ENCODE measurements at places on chromosomes 11 and 22.

DNA sequence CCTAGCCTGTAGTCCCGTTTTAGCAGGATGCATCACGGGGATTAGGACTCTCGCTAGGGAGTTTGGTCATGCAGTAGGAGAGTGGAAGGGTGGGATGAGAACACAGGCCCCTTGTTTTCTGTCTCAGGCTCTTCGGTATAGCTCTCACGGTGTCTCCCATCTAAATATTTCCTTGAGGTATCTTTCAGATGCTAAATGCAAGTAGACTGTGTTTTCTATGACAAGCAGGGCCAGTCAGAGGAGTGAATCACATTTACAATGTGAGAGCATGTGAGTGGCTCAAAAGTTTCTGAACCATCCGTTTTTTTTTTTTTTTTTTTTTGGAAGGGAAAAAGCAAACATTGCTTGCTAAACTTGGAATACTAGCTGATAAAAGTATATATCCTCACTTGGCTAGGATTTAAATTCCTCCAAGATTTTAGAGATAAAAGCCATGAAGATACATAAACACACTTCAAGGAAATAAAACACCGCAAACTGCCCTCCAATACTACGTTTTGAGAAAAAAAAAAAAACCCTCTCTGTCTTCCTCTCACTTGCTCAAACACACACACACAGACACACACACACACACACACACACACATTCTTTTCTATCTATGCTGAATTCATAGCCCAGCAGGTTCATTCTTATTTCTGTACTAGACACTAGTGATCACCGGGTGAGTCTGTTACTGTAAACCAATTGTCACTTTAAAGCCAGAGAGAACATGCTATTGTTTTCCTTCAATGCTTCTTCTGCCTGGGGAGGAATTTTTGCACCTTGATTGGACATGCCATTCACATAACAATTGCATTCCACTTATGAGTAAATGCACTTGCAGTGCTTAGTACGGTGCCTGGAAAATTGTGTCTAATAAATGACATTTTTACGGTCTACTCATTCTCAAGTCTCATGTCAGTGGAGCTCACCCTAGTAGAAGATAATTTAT is 224.6 kb upstream of the CCDC90B start:
- no peak for DNase-seq

GRCh38 chr11:86977441-86978050 is 22.4 kb upstream of the FZD4 start:
- no peak for DNase-seq

DNA sequence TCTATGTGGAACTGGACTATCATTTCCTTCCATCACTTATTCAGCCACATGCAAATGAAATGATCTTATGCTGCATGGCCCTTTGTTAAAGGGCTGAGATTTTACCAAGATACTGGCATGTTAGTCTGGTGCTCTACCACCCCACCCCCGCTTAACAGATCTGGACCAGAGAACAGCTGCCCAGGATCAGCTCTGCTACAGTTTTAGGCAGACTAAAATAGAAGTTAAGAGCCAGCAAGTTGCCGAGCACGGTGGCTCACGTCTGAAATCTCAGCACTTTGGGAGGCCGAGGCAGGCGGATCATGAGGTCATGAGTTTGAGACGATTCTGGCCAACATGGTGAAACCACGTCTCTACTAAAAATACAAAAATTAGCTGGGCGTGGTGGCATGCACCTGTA is 4.6 kb downstream of the DDB1 start:
- DNase-seq, result no peak

DNA sequence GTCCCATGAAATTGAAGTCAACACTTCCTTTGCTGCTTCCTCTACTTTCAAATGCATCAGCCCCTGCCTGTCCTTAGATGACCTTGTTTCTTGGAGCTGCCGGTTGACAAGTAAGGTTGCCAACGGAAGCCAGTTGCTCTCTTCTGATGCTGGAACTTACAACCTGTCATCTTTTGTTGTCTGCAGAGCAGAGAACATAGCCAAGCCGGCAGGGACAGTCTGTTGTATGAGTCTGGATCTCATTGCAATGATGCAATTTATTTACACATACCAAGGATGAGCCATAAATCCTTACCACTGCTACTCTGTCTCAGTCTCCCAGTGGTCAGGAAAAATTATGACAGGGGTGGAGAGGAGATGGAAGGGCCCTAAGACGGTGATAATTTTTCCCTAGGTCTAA is 151.4 kb downstream of the BLID start:
- DNase-seq, result no peak

- no peak for DNase-seq
Measured at GRCh38 chr11:132632641-132633124, 899.6 kb downstream of the OPCML start.

GRCh38 chr11:45906096-45906682 is 882 bp downstream of the FREY1 start:
- DNase-seq, result no peak

DNA sequence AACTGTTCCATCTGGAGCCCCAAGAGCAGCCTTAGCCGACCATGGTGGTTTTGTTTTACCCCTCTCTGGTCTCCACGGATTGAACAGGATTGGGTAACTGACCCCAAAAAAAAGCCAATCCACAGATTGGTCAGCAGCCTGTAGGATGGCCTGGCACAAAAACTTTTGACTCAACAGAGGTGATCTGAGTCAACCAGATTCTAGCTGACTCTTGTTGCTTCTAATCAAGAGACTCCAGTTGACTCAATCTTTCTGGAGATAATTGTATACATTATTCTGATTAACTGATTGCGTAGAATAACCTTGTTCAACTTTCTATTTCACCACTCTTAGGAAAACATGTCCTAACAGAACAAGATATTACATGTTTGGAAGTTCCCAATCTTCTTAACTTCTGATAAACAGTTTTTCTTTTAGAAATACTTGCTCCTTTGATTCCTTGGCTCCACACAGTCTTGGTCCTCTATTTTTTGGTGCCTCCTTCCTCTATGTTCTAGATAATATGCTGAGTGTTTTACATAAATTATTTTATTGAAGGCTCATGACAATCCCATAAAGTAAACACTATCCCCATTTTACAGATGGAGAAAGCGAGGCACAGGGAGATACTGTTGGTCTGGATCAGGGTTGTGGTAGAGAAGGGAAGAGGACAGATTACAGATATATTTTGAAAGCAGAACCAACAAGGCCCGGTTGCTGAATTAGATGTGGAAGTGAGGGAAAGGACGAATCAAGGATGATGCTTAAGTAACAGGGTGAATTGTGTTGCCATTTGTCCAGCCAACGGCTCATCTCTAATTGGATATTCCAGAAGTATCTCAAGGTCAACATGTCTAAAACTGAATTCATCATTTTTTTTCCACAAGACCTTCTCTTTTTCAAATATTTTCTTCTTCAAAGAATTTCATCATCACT is 11.5 kb upstream of the ZC3H12C start:
- no peak for DNase-seq

DNA sequence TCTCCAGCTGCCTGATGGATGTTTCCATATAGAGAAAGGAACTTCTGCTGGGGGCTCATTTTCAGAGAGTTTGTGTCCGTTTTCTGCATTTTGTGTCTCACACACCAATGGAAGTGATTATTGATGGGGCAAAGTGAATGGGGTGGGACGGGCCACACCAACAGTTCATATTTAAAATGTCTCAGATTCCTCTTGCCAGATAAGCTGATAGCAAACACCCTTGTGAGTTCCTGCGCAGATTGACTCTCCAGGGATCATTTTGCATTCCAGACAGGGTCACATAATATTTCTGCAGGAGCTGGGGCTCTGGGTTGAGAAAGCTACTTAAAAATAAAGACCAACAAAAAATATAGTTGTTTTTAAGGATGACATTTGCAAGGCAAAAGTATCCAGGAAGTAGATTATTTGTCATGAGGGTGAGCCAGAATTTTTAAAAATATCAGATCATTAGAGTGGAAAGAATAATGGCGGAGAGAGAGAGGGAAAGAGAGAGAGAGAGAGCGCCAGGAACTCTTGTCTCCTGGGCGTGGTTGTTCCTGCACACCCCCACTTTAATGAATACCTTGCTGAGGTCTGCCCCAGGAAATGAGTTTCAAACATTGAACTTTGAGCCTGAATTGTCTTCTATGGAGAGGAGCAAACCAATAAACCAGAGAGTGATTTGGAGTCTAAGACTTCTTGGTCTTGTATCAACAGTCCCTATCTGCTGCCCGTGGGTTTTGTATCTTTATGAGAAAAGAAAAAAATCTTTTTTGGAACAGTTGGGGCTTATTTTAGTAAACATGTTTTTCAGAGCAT is 33.3 kb downstream of the MICAL2 start:
- no peak for DNase-seq
